ENCODE measurements at places on chromosomes 11 and 22.
A peak's percentile ranks its signal among the peaks of the same experiment; 100 is the strongest.

DNA sequence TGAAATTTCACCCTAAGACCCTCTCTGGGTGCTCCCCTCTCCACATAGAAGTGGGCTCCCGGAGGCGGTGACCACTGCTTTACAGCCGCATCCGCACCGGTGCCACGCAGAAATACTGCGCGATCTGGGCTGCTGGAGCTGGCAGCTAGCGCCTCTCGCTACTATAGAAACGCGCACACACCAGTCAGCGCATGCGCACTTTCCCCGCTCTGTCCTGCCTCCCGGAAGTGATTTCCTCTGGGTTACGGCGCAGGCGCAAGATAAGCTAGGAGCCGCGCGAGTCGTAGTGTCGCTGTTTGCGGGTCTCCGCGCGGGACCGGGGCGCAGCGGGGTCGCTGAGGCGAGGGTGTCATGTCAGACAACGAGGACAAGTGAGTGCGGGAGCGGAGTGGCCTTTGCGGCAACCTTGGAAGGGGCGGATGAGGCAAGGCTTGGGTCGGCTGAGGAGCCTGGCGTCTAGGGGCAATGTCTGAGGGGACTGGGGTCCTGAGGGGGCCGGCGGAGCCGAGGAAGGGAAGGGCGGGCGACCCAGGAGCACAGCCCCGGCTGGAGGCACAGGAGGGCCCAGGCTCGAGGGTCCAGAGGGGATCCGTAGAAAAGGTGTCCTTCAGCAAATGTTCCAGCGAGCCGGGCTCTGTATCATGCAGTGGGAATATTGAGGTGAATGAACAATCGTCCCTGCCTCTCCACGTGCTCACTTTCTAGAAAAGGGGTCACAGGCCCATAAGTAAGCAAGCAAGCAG lies at the start of the genes C22orf23 and POLR2F:
C22orf23 (minus strand) TSS at position 165 of the 743 bp plus-strand sequence. CDS start 452 bp downstream, outside the sequence.
POLR2F (plus strand) TSS at position 263 of the 743 bp plus-strand sequence; CDS start at position 352, 89 bp downstream.
- peak; percentile 97 for DNase-seq

DNA sequence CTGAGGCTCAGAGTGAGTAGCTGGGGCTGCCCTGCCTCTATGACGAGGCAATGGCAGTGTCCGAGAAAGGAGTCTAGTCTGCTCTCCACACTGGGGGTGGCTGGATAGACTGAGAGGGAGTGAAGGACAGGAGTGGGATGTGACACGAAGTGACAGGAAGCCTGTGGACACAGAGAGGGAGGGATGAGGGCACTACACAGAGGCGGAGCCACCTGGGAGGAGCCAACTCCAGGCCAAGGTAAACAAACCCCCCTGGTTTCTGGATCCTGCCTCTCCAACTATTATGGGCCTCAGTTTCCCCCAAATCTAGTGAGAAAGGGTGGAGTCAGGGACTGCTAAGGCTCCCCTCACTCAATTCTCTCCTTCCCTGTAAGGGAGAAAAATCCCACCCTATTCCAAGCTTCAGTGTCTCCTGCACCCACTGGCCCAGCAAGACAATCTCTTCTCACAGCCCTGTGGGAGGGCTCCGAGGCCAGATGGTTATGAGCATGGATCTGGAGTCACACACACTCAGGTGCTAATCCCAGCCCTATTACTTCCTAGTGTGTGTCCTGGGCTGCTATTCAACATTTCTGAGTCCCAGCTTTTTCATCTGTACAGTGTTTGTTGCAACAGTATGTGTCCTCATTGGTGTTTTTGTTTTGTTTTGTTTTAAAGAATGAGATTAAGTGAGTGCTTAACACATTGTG lies 24.9 kb downstream of the ASPHD2 start:
- DNase-seq, result no peak

- no peak for DNase-seq
Measured at GRCh38 chr11:133576351-133576750, 44.0 kb upstream of the OPCML start.

- DNase-seq, result no peak
Measured at GRCh38 chr22:20511578-20512229, 4.3 kb downstream of the MED15 start.

- DNase-seq, result no peak
Measured at GRCh38 chr11:77193911-77194830, 66.1 kb downstream of the MYO7A start.

GRCh38 chr11:14249121-14249963 lies 109.6 kb downstream of the RRAS2 start:
- DNase-seq, result peak; percentile 68

GRCh38 chr22:50105208-50106100 lies 15.6 kb downstream of the MOV10L1 start:
- peak; percentile 20 for DNase-seq

DNA sequence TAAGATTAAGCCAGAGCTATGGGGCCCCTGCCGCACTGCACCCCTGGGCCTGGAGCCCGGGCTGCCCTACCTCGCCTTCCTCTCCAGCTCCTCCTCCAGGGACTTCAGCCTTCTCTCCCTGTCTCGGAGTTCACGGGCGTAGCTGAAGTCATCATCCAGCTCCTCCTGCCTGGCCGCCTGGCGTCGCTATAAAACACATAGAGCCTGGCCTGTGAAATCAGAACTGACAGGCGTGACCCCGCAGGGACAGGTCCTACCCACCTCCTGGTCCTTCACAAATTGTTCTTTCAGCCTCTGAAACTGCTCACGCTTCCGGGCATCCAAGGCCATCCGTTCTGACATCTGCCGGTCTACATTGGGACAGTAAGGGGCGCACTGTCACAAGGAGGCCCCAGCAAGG lies 20.8 kb downstream of the TUBGCP6 start:
- no peak for DNase-seq

- peak; percentile 97 for DNase-seq
Measured at GRCh38 chr11:108929241-108929640, 264.4 kb downstream of the DDX10 start.

- DNase-seq, result no peak
Measured at GRCh38 chr22:34105461-34106062, 185.3 kb upstream of the LARGE1 start.

DNA sequence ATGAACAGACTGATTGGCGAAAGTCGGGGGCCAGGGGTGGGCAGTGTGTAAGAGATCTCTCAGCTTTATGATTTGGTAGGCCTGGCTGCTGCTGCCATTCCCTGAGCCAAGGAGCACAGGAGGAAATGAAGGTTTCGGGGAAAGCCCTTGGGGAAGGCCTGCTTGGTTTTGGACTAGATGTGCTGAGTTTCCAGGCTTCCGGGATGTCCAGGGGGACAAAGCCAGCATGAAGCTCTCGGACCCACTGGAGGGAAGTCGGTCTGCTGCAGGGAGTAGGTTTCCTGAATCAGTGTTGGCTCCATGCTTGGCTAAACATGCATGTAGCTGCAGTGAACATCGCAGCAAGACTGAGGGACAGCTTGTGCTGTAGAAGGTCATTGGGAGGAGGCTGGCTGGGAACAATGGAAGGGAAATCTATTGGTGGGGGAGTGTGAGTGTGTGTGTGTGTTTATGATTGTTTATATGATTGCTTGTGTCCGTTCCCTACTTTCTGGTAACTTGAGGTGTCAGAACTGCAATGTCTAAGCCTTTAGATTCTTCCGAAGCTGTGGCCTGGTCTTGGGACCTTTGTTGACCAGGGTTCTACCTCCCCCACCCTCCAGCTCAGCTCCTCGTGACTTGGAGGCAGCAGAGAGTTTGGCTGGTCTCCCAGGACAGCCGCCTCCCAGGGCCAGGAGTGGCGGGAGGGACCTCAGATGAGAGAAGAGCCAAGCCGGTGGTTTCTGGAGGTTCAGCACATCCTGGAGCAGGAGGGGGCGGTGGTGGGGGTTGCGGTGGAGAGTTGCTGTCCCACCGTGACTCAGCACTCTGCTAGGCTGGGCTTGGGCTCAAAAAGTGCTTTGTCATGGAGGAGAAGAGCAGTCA lies 4.0 kb upstream of the FTH1 start:
- peak; percentile 98 for DNase-seq

DNA sequence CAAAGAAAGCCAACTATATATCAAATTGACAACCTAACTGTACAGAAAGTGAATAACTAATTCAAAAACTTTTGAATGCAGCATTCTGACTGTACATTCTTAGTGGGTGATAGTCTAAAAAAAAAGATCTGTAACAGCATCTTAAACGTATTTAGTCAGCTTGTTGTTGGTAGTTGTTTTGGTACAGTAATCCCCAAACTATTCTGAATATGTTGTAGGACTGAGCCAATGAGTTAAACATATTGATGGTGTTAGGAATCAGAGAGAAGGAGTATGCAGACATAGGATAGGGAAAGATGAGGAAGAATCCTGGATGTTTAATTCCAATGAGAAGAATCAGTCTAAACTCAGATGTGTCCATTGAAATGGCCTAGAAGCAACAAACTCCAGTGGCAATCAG lies 41.9 kb upstream of the KIRREL3 start:
- peak; percentile 68 for DNase-seq

GRCh38 chr11:69155302-69156234 lies at the start of gene SMIM38:
Gene SMIM38 (plus strand): TSS chr11:69155935. CDS start chr11:69157847, 1,912 bp downstream.
- no peak for DNase-seq

- no peak for DNase-seq
Measured at GRCh38 chr11:1310772-1311468, 1.5 kb upstream of the TOLLIP start.

DNA sequence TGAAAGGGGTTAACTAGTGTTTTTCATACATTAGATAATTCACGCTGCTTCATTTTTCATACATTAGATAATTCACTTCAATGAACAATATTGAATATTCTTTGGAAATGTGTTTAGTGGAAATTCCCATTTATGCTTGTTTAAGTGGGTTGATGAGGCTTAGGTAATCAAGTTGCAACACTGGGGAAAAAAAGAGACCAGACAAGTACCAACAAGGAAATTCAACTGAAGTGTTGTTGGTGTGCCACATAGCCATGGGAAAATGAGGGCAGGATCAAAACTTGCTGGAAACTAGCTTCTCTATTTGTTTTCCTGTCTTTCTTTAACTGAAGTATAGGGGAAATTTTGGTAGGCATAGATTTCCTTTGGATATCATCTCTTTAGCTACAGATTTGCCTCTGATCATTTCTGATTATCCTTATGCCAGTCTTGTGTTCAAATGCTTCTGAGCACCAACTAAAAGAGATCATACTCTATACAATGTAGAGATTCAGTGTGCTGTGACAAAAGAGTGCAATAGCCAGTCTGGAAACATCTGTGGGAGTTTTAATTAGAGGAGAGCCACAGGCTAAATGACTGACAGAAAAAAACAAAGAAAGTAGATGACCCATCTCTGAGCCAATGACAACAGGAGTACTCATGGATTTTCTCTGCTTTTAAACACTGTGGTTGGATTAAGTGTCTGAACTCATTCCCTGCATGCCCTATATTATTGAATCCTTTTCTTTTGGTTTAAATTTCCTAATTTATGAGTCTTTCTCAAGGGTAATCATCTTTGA lies 67.6 kb upstream of the CTSC start:
- no peak for DNase-seq

DNA sequence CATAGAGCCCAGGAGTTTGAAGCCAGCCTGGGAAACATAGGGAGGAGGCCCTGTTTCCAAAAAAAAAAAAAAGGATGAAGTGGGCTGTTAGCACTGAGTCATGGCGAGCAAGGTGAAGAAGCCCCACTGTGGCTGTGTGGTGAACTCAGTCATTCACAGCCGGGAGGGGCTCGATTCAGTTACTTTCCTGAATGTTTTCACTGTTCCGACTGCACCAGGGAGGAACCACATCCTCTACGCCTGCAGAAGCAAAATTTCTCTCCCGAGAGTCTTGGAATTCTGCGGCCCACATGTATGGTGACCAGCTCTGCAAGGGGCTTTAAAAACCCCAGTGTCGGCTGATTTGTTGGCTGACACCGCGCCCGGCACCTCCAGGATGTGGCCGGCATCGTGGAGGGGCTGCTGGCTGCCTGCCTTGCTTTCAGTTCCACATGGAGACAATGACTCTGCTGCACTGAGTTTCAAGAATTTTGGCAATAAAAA lies 27.8 kb upstream of the GRAMD4 start:
- DNase-seq, result peak; percentile 75

DNA sequence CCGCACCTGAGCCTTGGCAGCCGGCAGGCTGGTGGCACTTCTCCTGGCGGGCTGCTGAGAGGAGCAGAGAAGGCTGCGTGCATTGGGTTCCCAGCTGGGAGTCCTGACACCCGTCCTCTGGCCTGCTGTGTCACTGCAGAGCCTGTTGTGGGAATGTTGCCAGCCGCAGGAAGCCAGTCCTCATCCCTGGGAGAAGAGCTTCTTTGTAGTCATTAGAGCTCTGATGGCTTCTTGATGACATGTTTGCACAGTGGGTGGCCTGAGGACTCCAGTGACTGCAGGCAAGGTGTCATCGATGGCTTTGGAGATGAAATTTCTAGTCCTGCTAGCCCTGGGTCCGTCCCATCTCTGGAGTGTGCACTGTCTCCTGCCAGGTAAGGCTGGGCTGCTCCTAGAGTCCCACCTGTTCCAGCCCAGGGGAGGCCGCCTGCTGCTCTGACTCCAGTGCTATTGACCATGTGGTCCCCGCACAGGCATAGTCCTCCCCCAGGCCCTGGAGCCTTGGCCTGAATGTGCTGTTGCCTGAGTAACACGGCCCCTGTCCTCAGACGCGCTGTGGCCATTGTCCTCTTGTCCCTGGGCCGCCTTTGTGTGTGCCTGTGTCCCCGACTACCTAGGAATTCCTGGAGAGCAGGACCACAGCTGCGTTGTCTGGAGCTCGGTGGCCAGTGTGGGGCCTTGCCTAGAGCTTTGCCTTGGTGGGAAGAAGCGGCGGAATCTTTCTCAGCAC lies 129.2 kb downstream of the CACNA1I start:
- no peak for DNase-seq

DNA sequence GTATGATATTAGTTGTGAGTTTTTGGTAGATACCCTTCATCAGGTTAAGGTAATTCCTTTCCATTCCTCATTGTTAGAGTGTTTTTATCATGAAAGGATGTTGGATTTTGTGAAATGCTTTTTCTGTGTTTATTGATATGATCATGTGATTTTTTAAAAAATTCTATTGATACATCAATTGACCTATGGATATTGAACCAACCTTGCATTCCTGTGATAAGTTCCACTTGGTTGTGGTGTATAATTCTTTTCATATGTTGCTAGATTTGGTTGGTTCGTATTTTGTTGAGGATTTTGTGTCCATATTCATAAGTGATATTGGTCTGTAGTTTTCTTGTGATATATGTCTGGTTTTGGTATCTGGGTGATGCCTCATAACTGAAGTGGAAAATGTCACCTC lies 6.7 kb downstream of the ANKRD13D start:
- peak; percentile 26 for DNase-seq

DNA sequence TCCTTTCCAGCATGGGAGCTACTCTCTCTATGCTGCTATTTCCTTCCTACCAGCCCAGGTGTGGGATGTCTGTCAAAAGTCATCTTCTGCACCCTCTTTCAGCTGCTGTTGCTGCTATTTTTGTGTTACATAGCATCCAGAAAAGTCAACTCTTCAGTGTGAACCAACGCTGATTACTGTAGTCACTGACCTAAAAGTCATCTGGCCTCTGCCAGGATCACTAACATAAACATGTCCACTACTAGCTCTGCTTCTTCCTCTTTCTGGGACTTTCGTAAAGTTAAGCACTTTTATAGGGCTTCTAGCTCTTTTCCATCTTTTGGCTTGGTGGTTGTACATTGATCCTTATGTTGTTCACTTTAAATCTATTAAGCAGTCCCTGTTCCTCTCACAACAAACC lies 90.2 kb upstream of the CARD18 start:
- no peak for DNase-seq

GRCh38 chr11:116557282-116557681 lies 215.5 kb downstream of the BUD13 start:
- DNase-seq, result peak; percentile 75

- no peak for DNase-seq
Measured at GRCh38 chr11:35712533-35712932, 50.0 kb downstream of the TRIM44 start.

- no peak for DNase-seq
Measured at GRCh38 chr22:22233081-22233480, 11.5 kb upstream of the VPREB1 start.

All from ELR (cell line).